ENCODE measurements at places on chromosomes 3 and 15.
A peak's percentile ranks its signal among the peaks of the same experiment; 100 is the strongest.

DNA sequence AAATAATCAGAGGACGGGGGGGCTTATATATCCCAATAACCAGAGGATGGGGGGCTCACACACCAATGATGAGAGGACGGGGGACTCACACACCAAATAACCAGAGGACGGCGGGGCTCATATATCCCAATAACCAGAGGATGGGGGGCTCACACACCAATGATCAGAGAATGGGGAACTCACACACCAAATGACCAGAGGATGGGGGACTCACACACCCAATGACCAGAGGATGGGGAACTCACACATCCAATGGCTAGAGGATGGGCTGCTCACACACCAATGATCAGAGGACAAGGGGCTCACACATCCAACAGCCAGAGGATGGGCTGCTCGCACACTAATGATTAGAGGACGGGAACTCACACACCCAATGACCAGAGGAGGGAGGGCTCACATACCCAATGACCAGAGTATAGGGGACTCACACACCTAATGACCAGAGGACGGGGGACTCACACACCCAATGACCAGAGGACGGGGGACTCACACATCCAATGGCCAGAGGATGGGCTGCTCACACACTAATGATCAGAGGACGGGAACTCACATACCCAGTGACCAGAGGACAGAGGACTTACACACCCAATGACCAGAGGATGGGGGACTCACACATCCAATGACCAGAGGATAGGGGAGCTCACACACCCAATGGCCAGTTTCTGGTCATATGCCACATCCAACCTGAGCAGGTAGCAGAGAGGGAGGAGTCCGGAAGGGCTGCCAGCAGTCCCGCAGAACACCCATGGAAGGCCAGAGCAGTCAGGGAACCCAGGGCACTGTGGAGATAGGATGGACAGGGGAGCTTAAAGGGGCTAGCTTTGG is 10.6 kb downstream of the RAB6B start:
- no peak for DNase-seq

DNA sequence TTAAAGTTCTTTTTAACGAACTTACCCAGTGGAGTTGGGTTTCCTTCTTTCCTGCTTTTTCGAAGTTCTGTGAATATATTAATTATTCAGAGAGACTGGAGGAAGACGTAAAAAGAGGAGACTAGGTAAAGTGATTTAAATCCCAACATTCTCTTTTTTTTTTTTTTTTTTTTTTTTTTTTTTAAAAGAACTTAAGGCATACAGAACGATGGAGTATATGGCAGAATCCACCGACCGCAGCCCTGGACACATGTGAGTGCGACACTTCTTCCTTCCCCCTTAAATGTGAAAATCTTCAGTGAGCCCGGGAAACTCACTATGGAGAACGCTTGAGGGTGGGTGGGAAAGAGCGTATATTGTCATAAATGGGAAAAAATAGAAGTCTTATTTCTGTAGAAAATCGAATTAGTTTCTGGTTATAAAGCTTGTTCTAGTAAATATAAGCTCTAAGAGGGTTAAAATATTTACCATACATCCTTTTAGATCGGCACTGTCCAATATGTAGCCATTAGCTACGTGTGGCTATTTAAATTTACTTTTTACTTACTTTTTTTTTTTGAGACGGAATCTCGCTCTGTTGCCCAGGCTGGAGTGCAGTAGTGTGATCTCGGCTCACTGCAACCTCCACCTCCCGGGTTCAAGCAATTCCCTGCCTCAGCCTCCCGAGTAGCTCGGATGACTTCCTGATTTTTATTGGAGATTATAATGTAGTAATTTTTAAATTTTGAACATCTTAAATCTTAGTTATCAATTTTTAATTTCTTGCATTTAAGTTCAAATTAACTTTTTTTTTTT is 892 bp downstream of the NMD3 start:
- peak; percentile 61 for DNase-seq

GRCh38 chr3:150248888-150249681 is 159.0 kb upstream of the TSC22D2 start:
- DNase-seq, result no peak

GRCh38 chr15:77495838-77496596 is 75.3 kb downstream of the HMG20A start:
- no peak for DNase-seq

DNA sequence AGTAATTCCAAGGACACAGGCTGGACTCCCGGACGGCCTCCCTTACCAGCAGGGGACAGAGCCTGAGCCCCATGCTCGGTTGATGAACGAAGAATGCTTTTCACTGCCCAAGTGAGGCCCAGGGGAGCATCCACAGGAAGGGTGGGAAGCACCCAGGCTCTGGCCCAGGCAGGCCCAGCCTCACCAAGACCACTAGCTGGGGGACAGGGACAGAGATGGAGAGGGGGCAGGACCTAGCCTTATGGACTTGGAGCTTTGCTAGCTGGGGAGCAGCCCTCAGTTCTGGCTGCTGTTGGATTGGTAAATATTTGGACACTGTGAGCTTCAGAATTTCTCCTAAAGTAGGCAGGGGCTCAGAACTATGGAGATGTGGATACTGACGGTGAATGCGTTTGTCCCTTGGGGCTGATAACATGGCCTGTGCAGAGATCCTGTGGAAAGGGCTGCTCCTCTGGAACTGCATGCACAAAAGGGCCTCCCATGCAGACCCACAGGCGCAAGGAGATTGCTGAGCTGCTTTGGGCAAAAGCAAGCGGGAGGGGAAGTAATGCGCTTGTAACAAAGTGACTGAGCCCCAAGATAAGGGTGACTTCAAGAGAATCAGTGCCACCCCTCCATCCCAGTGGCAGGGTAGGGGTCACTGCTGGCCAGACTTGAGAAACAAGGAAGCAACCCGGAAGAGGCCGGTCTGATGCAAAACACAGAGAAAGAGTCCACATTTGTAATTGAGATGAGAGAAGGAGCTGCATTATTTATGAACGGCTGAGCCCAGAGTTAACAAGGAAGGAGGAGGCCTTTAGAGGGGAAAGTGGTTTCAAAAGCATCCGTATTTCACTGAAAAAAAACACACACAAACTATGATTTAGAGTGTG is 70.1 kb upstream of the MEF2A start:
- DNase-seq, result no peak

DNA sequence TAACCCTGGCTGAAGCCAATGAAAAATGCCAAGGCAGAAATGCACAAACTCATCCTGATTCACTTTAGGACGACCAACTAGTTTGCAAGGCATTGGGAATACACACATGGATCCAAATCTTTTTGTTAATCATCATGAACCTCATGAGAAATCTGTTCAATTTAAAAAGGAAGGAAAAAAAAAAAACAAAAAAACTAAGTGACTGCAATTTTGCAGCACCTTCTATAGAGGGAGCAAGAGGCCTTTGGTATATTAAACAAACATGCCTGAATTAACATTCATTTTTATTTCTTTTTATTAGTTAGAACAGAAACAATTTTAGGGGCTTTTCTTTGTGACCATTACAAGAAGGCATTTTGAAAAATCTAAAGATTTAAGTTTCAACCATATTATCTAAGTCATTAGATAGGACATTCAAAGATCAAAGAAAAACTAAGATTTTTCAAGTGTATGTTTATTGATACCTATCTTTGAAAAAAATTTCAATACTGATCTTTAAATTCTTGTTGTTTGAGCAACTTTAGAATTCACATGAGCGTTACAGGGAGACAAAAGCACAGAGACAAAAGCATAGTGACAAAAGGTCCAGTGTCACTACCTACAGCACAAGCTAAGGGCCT is 182.4 kb downstream of the CBLB start:
- peak; percentile 7 for DNase-seq

- DNase-seq, result no peak
Observed at GRCh38 chr3:171133337-171133736, 106.8 kb upstream of the SLC2A2 start.

DNA sequence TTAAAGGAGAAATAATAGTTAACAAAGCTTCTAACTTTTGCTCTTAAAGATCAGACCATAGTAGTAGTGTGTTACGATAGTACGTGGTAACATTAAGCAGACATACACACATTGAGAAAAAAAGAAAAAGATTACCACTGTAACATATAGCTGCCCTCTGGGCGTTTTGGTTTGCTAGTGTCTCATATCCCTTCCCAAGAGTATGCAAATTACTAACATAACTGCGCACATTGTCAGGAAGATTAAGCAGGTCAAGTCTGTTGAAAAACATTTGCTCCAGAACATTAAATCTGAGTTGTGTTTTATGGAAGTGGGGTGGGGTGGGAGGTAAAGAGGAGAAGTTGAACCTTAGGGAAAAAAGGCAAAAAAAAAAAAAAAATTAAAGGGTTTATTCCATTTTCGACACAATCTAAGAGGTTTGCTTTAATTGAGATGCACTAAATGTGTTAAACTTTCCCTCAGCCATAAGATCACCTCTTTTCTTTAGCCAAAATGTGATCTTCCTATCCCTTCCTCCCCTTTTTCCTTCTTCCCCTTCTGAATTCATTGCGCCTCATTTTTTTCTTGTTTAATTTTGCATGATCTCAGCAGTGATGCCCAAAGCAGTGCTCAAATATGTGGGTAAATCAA is 1.5 kb upstream of the LRIG1 start:
- no peak for DNase-seq

DNA sequence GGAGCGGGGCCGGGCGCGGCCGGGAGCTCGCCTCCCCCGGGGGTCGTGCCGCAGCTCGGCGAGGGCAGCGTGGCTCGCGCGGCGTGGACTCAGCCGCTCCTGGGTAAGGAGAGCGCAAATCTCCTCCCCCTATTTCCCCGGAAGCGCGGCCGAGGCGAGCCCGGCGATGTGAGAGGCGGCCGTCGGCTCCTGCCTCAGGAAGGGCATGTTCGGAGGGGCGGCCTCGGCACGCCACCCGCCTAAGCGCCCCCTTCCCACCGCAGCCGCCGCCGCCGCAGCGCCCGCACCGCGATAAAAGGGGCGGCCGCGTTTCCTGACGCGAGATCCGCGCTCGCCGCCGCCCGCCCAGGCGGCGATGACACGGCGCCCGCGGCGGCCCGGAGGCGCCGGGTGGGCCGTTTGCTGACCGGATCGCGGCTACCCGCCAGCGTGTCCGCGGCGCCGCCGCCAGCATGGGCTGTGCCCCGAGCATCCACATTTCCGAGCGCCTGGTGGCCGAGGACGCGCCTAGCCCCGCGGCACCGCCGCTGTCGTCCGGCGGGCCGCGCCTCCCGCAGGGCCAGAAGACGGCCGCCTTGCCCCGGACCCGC is at the start of gene PDE8A:
Gene PDE8A, plus strand, starts transcription at position 146 of the 590 bp plus-strand sequence. Its CDS starts 307 bp downstream, at position 453.
- DNase-seq, result peak; percentile 24

- no peak for DNase-seq
Observed at GRCh38 chr15:31206386-31207181, 105.1 kb upstream of the TRPM1 start.

GRCh38 chr3:65902304-65902793 is 136.4 kb downstream of the MAGI1 start:
- no peak for DNase-seq

DNA sequence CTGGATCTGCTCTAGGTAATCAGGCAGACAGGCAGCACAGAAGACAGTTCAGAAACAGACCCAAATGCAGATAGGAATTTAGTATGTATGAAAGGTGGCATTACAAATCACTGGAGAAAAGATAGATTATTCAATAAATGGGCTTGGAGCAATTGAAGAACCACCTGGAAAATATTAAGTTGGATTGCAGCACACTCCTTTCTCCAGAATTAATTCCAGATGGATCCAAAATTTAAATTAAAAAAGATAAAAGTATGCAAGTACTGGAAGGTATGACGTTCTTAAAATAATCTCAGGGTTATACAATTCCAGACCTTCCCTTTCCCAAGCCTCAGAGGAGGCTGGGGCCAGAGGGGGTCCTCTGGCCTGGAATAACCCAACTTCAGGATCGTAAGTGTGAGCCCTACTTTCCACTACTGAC is 32.5 kb downstream of the HRH1 start:
- no peak for DNase-seq

DNA sequence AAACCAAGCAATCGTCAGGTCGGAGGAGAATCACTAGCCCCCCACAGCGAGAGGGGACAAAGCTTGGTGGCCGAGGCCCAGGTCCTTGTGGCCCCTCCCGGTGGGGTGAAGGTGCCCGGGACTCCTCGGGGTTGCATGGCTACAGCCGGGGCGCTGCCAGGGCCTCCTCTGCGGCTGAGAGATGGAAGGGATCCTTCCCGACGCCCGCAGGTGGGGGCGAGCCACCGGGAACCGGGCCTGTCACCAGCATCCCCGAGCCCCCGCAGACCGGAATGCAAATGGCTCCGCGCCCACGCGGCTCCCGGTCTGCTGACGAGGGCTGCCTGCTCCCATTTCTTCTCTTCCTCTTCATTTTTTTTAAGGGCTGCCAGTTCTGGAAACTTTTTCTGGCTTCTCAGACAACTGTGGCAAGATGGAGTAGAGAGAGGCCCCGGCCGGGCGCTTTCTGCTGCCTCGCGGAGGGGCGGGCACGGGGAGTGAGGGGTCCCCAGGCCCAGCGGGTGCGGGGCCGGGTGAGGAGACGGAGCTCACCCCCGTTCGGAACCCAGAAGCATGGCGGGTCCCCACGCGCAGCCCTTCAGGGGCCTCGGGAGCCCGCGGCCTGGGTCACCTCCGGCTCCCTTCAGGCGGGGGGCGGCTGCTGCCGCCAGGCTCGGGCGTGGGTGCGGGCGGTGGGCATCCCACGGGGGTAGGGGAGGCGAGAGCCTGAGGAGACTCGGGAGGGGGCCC is 27.5 kb downstream of the MELTF start:
- no peak for DNase-seq

DNA sequence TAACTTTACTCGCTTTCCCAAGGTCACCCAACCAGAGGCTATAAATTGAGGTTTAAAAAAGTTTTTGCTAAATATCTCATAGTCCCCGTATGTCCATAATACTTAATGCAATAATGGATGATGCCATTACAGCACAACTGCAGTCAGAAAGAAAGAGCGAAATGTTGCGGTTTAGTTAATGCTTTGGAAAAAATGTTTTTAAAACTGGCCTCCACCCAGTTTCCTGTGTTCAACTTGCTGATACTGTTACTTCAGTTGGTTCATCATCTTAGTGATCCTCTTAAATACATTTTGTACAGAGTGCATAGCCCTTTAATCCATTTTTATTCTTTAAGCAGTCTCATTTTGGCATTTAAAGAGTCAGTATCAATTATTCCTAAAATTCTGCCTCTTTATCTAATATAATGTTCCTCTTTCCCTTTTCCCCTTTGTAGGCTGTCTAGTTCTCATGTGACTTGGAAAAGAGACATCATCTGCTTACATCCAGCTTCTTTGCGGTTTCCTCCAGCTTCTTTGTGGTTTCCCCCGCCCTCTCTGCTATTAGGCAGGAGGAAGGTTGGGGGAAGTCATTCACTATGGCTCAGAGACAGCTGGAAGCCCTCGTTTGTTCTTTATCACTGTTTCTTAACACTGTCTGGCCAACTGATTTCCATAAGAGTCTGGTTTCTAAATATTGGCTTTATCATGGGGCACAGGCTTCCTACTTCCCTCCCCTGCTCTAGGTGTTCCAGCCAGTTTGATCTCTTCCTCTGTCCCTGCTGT is 154.3 kb downstream of the GOLIM4 start:
- peak; percentile 99 for DNase-seq

Data from hematopoietic multipotent progenitor cell treated with erythropoietin and hydrocortisone succinate and interleukin-3 and kit ligand, for 8 days (in vitro differentiated cells).